Gastroesophageal sphincter (tissue), 4 donors: ENCODE measurements at places on chromosomes 13 and 19. TPM values are rescaled to one million over a fixed set of nuclear protein-coding genes. Genes with fewer than 3 reads are reported as not detected.

- no peak for ATAC-seq
These were observed 197.9 kb downstream of the LHFPL6 start for GRCh38 chr13:39405107-39405506.

GRCh38 chr13:26024558-26024957 is 27.3 kb downstream of the SHISA2 start:
- ATAC-seq, result no peak

GRCh38 chr19:50147462-50148423 is 15.3 kb downstream of the IZUMO2 start:
- ATAC-seq, result peak; percentile 97

- ATAC-seq, result no peak
These were observed at the start of gene GNA15 for GRCh38 chr19:3135961-3136683. TSS of gene GNA15 (plus strand) at chr19:3136033. CDS start at chr19:3136451, 418 bp downstream.

- no peak for ATAC-seq
These were observed 1037.0 kb upstream of the SPRY2 start for GRCh38 chr13:81377921-81378320.

DNA sequence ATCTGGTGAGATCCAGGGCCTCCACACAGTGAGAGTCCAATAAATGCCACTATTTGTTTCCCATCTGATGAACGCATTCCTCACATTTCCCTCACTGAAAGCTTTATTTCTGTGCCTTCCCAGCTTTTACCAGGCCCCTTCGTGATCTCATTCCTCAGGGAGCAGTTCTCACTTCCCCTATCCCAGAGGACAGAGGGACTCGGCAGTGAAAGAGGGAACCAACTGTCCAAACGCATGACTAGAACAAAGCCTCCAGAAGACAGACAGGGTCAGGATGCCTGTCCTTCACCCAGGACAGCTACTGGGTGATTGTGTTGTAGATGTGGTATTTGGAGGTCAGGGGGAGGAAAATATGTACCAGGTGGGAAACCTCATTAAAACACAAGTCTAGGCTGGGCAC is 2.0 kb upstream of the ZBTB45 start:
- no peak for ATAC-seq

- ATAC-seq, result no peak
These were observed 454.1 kb upstream of the SGCG start for GRCh38 chr13:22726726-22727125.

- ATAC-seq, result no peak
These were observed 5.8 kb downstream of the KBTBD7 start for GRCh38 chr13:41188584-41188983.

VSTM2B gene
- total RNA-seq, result not detected

ZNF490 gene
- total RNA-seq, result 7.6 TPM

CYP2S1 gene
- not detected for total RNA-seq

FOSB gene
- 6.7 TPM for total RNA-seq

CDX2 gene
- total RNA-seq, result not detected
